ENCODE measurements at places on chromosomes 11 and 22. TPM values are rescaled to one million over a fixed set of nuclear protein-coding genes. Genes with fewer than 3 reads are reported as not detected.

GRCh38 chr11:60672255-60672654 is 27.2 kb upstream of the MS4A8 start:
- no peak for DNase-seq

DNA sequence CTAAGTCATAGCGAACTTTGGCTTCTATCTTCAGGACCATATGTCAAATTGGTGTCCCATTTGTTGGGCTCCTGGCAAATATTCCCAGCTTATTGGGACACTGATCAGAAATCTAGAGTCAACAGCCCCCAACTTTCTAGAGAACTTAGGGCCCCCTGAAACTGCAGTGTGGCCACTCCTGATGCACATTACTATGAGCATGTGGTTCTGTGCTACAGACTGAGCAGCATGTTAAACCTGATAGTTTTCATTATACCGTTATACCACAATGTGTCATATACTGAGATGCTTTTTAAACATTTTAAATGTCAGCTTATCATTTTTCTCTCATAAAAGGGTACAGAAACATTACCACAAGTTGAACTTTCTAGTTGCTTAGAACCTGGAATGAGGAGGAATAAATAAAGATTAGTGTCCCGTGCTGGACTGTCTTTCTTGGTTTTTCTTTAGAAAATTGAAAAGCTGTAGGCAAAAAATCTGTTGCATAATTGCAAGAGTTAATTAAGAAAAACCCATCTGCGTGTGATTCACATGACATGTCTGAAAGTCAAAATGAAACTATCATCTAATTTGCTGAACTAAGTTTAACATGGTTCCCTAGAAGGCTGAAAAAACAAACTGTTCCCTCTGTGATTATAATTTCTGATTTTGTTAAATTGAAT is 16.4 kb upstream of the CTSC start:
- no peak for DNase-seq

GRCh38 chr11:536841-537621 is at the start of gene LRRC56:
Gene LRRC56, plus strand, starts transcription at chr11:537527. Its CDS starts 3,158 bp downstream, at chr11:540685.
- no peak for DNase-seq

DNA sequence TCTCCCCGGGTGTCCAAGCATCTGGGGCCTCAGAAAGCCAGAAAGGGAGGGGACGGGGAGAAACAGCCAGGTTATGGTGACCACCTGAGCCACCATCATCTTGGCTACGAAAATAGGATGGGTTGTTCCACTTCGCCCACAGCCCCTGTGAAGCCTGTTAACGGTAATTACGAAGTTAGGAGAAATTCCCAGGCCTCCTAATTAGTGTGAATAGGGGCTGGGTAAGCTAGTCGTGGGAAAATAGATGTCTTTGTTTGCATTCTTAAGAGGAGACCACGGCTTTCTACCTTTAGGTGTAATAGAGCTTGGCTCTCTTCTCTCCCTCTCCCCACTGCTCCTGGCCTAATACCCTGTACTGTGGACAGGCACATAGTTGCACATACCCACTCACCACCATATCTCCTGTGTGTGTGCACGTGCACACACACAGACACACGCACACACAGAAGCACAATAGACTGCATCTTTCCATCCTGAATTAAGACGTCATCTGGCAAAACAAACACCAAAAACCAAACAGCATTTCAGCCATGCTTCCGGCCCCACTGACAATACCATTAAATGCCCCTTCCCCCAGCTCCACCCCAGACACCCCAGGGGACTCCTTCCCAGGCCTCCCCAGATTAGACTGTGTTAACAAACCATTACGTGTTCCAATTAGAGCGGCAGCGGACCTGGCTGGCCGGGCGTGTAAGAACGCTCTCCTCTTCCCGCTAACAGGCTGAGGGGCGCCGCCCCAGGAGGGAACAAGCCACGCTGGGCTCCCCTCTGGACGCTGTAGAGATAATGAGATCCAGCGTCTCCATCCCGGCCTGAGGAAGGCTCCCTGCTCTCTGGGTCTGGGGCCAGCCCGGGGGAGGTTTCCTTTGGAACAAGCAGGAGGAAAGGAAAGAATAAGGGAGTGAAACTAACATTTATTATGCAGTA is 72.8 kb downstream of the TP53I11 start:
- DNase-seq, result no peak

GRCh38 chr22:50738649-50739227 is 734 bp downstream of the ACR start:
- no peak for DNase-seq

- peak; percentile 81 for DNase-seq
Observed at GRCh38 chr22:50656122-50657070, 16.2 kb upstream of the SHANK3 start.

DNA sequence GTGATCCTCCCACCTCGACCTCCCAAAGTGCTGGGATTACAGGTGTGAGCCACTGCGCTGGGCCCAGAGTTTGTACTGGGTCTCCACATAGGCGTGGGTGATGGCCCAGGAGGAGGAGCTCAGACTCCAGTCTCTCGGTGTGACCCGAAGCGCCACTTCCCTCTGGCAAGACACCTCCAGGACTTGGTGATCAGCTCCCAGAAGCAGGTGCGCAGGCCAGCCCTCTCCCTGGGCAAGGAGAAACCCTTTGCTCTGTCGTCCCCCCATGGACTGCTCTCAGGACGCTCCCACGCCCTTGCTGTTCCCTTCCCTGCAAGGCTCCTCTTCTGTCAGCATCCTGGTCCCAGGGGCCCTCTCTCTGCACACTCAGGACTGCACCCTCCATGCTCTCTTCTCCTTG is 5.5 kb upstream of the YPEL1 start:
- DNase-seq, result no peak

DNA sequence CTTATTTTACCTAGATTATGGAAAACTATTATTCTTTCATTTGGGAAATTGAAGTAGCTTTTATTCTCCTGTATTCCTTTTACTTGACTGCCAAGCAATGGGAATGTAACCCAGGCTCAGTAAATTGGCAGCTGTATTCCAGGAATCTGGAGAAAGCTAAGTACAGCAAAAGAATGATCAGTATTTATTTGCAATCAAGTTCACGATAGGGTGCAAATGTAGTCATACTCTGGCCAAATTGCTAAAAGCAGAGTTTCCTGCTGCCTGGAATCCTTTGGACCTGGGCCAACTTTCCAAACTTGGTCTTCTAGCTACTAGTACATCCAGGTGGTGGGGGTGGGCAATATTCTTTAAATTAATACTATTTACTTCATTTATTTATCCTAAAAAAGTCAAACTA is 286.0 kb upstream of the CTSC start:
- DNase-seq, result no peak

GRCh38 chr22:49021131-49021925 is 806.3 kb downstream of the BRD1 start:
- DNase-seq, result no peak

DNA sequence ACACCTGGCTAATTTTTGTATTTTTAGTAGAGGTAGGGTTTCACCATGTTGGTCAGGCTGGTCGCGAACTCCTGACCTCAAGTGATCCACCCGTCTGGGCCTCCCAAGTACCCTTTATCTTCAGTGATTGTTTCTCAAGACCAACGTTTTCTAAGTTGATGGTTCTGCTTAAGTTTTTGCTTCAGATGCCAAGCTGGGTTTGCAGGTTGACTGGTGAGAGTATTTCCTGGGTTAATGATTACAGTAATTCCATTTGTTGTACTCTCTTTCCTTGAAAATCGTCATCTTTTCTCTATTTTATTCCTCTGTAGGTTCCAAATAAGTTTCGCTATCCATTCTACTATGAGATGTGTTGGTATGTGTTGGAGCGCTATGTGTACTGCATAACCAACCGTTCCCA is 38.5 kb upstream of the GRK2 start:
- no peak for DNase-seq

DNA sequence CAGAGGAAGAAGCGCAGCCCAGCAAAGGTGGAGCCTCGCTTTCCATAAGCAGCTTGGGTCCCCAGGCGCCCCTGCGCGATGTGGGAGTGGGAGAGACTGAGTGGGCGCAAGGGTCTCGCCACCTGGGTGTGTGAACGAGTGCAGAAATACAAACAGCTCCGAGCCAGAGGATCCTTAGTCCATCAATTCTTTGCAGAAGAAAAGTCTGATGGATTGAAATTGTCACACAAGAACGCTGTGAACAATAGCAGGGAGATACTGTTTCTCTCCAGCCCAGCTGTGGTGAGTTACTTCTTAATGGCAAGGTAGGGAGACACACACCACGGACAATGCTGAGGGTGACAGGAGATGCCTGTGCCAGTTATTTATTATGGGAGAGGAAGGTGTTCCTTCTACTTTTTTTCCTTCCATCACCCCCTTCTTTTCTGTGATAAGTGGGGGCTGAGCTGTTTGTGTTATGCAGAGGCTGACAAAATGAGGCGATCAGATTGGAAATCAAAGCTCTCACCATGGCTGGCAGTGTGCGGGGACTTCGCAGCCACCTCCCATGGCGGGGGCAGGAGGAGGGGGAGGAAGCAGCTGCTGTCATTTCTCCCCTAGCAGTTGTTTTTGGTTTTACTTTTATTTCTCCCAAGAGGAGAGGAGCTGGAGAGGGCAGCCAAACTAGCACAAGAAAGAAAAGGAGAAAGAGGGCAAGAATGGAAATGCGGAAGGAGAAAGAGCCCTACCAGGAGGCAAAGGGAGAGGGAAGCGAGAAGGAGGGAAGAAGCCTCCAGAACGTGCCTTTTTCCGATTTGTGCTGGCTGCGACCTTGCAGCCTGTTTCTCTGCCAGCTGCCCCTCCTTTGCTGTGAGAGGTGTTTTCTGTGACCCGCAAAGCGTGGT is 755.8 kb downstream of the NTM start:
- peak; percentile 55 for DNase-seq

DNA sequence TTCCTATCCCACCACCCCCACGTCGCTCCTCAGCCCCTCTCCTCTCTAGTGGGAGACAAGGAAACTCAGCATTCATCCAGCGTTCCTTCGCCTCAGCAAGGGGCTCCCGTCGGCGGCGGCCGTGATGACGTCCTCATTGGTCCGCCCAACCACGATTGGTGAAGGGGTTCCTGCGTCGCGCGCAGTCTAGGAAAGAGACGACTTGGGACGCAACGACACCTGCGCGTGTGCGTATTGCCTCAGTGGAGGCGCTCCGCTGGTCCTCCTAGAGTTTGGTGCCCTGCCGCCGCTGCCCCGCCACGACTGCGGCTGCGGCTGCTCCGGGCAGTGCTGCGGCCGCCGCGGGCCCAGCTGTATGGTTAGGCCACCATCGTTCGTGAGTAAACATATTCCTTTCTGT is 56.6 kb downstream of the CCDC81 start:
- DNase-seq, result no peak

DNA sequence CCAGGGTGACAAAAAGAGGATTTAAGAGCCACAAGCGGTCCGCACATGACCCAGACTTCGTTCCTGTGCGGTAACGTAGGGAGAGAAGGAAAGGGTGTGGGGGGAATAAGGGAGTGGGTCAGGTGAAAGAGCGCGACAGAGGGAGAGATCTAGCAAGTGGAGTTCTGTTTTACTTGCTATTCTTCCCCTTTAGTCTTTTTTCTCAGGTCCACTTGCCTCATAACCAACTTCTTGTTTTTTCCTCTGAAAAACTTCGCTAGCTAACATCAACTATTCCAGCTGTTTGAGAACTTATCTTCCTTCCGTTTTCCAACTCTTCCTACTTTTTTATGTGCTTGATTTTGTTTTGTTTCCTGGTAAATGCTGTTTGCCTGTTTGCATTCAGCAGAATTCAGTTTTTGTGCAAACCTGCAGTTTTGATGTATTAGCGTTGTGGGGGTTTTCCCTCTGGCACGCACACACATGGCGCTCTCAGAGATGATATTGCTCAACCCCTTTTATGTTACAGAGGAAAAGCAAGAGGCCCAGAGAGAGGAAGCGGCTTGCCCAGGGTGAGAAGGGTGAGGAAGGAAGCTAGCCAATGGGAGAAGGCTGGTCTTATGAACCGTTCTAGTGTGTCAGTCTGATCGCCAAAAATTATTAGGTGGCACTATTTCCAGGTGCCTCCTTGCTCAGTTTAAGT is 592 bp upstream of the CTSC start:
- DNase-seq, result peak; percentile 25

GRCh38 chr11:14751975-14752407 is 108.4 kb downstream of the PDE3B start:
- DNase-seq, result no peak

- no peak for DNase-seq
Observed at GRCh38 chr11:130318031-130318673, 3.4 kb upstream of the ZBTB44 start.

DNA sequence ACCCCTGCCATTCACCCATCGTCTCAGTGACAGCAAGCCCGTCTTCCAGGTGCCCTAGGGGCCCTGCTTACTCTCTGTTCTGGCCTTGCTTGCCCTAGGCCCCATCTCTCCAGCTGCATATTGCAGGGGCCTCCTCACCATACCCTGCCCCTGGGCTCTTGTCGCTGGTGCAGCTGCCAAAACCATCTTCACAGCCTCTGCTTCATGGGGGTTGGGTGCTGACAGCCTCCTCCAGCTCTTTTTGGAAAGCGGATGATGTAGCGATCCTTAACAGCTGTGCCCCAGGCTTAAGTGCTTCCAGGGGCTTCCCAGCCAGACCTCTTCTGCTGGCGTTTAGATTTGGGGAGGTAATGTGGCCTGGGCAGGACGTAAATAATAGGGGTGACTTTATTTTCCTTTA is 61.2 kb upstream of the SUSD2 start:
- no peak for DNase-seq

- DNase-seq, result no peak
Observed at GRCh38 chr22:49469896-49470740, 357.6 kb downstream of the BRD1 start.

DNA sequence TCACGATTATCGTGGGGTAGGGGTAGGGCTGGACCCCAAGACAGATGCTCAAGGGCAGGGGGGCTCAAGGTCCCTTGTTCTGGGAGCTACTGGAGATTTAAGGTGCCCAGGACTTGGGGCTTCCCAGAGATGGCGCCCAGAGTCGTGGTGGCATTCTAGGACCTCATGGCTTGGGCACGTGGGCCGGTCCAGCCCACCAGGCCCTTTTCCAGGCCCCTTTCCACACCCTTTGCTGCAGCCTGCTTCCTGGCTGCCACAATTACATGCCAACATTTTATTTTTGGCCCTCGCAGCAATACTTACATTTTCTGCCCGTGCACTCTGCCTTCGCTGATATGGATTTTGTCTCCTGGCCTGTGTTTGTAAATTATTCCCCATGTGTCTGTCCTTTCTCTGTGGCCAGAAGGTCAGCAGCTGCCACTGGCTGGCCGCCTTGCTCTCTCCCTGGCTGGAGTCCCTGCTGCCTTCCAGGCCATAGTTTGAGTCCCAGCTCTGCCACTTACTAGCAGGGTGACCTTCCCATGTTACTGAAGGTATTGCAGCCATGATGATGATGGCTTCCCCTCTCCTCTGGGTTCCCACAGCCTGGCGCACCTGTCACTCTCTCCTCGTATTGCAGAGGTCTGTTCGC is 11.2 kb downstream of the MB start:
- DNase-seq, result no peak

Gene GTF2H1
- 46.7 TPM for total RNA-seq

Gene TRIM51
- total RNA-seq, result not detected

Gene CCDC85B
- total RNA-seq, result 131 TPM

Data from MG63 (cell line).